ENCODE measurements at places on chromosomes 2 and 18. TPM values are rescaled to one million over a fixed set of nuclear protein-coding genes. Genes with fewer than 3 reads are reported as not detected.

Gene LOXHD1
- total RNA-seq = 0.25 TPM

Gene LIMS2
- 2.2 TPM for total RNA-seq

Gene RELCH
- 60.7 TPM for total RNA-seq

Gene TNS1
- total RNA-seq = 7.1 TPM

Gene NHEJ1
- total RNA-seq = 8.1 TPM

Gene HRH4
- not detected for total RNA-seq

Gene STON1
- total RNA-seq = 8.4 TPM

Gene GREB1L
- total RNA-seq = 0.74 TPM

Gene CYP1B1
- total RNA-seq = 9.3 TPM

Gene ITGA4
- 5.9 TPM for total RNA-seq

Gene LCT
- total RNA-seq = not detected

Gene SFXN5
- total RNA-seq = 20.7 TPM

Gene SPRED2
- 14.8 TPM for total RNA-seq

Gene VIT
- not detected for total RNA-seq

Gene TNFRSF11A
- total RNA-seq = under 0.01 TPM

Data from temporal lobe (tissue), 4 donors.